Endothelial cell (in vitro differentiated cells): ENCODE measurements at places on chromosomes 3 and 15. TPM values are rescaled to one million over a fixed set of nuclear protein-coding genes. Genes with fewer than 3 reads are reported as not detected.

- peak; percentile 15 for DNase-seq
- peaks cover 6% of the 10 kb centered on the region for H3K36me3 ChIP-seq
- peaks cover 11% of the 10 kb centered on the region for H3K27me3 ChIP-seq
- H3K4me3 ChIP-seq: peak overlapping the region; percentile 93
- peak overlapping the region; percentile 52 for H3K27ac ChIP-seq
- peaks cover 31% of the 10 kb centered on the region for H3K4me1 ChIP-seq
These were observed 2.4 kb downstream of the TSC22D2 start for GRCh38 chr3:150410311-150411105.

Gene TF
- 3.9 TPM for total RNA-seq

Gene SNTN
- not detected for total RNA-seq

GRCh38 chr3:49359623-49360022, 1.5 kb upstream of the GPX1 start:
- H3K27ac ChIP-seq: peak overlapping the region; percentile 99
- H3K4me3 ChIP-seq: peak overlapping the region; percentile 79
- H3K36me3 ChIP-seq: peaks cover 43% of the 10 kb centered on the region
- H3K27me3 ChIP-seq: peaks cover 13% of the 10 kb centered on the region

Gene C15orf62
- not detected for total RNA-seq

Gene SLC22A13
- total RNA-seq: 0.21 TPM

DNA sequence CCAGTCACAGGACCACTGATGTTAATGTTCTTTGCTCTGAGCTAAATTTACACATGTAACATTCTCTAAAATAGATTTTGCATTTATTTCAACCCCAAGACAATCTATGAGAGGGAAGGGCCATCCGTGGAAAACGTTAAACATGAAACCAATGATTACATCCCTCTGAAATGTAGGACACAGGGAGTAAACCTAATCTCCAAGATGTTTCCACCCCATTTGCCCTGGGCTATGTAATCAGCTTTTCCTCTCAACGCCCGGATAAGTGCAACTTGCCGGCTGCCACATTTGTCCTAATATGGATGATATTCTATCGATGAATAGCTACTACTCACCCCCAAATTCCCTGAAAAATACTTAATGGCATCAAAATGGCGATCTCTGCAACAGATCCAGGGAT, 6.4 kb upstream of the FMN1 start:
- DNase-seq: no peak
- H3K4me3 ChIP-seq: no peak overlapping the region
- peaks cover 5% of the 10 kb centered on the region for H3K27me3 ChIP-seq
- no peak overlapping the region for H3K27ac ChIP-seq
- no peaks in the 10 kb centered on the region for H3K4me1 ChIP-seq
- H3K36me3 ChIP-seq: no peaks in the 10 kb centered on the region

Gene GAP43
- 16.1 TPM for total RNA-seq

GRCh38 chr3:60080648-60081047, 1030.8 kb upstream of the CFAP20DC start:
- no peak overlapping the region for H3K27ac ChIP-seq
- DNase-seq: no peak
- no peak overlapping the region for H3K4me3 ChIP-seq
- peaks cover 3% of the 10 kb centered on the region for H3K27me3 ChIP-seq
